Naive thymus-derived CD4-positive, alpha-beta T cell (primary cell): ENCODE measurements at places on chromosomes 5 and 9.

GRCh38 chr5:78367318-78367991 is 7.0 kb downstream of the SCAMP1 start:
- DNase-seq: no peak

DNA sequence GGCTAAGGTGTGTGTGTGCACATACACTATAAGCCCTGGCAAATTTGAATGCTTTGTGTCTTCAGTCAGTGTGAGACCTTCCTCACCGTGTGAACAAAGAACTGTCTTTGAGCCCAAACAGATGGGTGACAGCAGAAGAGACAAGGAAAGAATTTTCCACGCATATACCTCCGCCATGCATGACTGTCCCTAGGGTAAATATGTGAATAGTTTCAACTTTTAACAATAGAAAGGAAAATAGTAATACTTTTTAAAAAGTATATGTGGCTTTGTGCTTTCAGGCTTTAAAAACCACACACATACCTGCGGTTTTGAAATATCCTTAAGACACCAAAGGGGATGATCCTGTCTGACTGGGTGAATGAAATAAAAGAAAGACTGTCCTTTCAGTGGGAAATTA is 438.6 kb upstream of the MPDZ start:
- no peak for DNase-seq

GRCh38 chr5:160379511-160379910 is 9.1 kb upstream of the C1QTNF2 start:
- DNase-seq: no peak

- DNase-seq: no peak
Measured at GRCh38 chr9:79639354-79639753, 67.6 kb downstream of the TLE4 start.
